ENCODE measurements at places on chromosomes 4 and X.
A peak's percentile ranks its signal among the peaks of the same experiment; 100 is the strongest.

DNA sequence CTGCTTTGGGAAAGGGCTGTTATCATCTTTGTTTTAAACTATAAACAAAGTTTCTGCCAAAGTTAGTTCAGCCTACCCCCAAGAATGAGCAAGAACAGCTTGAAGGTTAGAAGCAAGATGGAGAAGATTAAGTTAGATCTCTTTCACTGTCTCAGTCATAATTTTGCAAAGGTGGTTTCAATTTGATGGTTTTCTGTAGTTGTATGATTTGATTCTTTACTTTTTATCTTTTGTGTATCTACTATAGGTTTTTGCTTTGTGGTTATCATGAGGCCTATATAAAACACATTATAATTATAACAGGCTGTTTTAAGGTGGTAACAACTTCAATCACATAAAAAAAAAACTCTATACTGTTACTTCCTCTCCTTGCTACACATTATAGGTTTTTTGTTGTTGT lies 35.4 kb upstream of the ALG13 start:
- no peak for DNase-seq

DNA sequence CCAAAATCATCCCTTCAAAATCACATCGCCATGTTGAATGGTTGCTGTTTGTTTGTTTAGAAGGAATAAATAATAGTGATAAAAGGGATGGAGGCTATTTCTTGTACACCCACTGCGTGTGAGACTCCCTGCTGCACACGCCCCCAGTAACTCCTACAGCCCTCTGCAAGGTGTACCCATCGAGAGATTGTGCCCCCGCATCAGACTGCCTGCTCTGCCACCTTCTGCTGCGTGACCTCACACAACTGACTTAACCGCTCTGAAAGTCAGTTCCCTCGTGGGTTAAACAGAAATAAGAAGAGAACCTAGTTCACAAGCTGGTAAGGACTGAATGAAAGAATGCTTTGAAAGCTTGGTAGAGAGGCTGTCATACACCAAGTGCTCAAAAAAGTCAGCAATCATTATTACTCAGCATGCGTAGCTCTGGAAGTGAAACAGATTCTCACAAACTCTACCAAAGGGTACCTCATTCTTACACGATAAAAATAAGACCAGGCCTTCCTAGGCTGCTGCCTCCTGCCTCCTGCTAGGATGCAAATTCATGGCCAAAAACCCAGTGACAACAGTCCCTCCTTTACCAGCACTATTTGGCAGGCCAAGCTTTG lies 147.1 kb downstream of the CPEB2 start:
- no peak for DNase-seq

GRCh38 chrX:12245650-12246645 lies 107.7 kb downstream of the FRMPD4 start:
- DNase-seq, result no peak

- DNase-seq, result no peak
Measured at GRCh38 chr4:79050541-79050880, 111.3 kb upstream of the PAQR3 start.

DNA sequence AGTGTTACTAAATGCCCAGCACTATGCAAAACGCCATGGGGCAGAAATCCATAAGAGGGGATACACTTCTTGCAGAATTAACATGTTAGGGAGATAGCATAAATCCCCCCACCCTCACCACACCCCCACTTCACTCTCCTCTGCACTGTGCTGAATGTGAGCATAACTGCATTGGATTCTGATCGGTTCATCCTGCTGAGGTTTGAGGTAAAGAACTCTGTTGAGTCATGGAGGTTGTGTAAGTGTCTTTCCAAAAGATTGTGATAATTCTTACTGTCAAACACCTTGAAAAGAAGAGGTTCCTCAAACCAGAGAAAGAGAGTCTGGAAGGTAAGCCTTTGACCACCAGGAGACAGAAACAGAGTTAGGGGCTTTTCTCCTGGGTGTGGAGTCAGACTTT lies 43.6 kb downstream of the RBM47 start:
- DNase-seq, result no peak

DNA sequence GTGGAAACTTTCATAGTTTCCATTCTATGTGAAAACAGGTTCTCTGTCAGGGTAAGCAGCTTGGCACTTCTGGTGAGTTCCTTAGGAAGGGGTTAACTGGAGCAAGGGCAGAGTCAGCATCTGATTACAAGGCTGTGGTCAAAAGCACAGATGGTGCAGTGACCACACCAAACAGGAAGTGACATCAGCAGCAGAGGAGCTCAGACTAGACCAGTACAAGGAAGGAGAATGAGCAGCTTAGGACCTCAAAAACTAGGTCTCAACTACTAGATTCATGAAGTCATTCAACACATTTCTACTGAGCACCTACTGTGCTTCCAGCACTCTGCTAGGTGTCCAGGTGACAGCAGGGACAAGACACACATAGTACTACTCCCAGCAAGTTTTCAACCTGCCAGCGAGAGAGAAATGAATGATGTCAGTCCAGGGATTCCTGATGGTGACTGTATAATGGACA lies 130.2 kb downstream of the AMELX start:
- no peak for DNase-seq

GRCh38 chr4:20418861-20419451 lies 167.3 kb downstream of the SLIT2 start:
- no peak for DNase-seq

- peak; percentile 53 for DNase-seq
Measured at GRCh38 chrX:70262952-70263567, 3.1 kb upstream of the P2RY4 start.

- no peak for DNase-seq
Measured at GRCh38 chrX:9317176-9317575, 147.7 kb upstream of the TBL1X start.

- DNase-seq, result no peak
Measured at GRCh38 chr4:1360423-1361283, 13.6 kb downstream of the UVSSA start.

DNA sequence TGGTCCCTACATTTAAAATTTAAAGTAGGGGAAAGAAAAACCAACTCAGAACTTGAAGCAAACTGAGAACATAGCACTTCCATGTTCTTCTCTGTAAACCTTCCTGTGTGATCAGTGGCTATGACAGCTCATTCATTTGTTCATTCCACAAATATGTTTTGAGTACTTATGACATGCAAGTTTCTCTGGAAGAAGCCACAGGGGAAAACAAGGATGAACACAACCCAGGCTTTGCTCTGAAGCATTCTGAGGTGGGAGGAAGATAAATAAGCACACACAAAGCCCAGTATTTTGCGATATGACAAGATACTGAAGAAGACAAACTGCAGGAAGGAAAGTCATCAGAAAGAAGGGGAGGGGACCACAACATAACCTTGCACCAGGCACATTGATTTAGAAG lies 96.4 kb downstream of the CHIC2 start:
- DNase-seq, result no peak

- no peak for DNase-seq
Measured at GRCh38 chr4:165440415-165441158, 61.8 kb downstream of the CPE start.

GRCh38 chr4:178871476-178871875 lies 1429.2 kb upstream of the AGA start:
- DNase-seq, result no peak

- DNase-seq, result no peak
Measured at GRCh38 chr4:139745111-139745639, 79.6 kb downstream of the MGST2 start.

DNA sequence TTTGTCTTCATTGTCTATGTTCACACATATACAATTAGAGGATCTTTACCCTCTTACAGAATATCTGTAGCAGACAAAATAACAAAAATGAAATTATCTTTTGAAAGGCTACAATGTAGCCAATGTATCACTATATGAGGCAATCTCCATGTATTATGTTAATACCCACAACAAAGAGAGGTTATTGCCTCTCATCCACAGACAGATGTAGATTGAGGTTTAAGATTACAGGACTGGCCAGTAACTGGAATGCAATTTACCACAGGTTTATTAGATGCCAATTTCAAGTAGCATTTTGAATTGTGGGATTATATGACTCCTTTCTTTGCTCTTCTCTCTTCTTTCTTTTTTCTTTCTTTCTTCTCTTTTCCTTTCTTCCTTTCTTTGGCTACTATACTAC lies 242.6 kb downstream of the ANKRD50 start:
- DNase-seq, result no peak

DNA sequence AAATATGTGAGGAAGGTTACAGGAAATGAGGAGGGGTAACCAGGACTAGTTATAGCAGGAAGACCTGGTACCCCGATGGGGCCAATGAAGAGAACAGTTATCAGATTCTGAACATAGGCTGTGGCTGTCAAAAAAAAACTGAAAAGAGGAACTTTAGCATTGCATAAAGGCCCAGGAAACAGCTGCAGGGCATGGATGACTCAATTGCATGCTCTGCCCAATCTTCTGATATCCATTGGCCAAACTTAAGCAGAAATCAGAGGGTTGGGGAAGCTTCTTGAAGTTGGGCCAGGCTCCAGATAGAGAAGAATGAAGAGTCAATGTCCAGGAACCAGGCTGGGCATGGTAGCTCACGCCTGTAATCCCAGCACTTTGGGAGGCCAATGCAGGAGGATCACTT lies 1222.4 kb upstream of the PRKX start:
- no peak for DNase-seq

- no peak for DNase-seq
Measured at GRCh38 chrX:122055979-122056715, 1008.7 kb downstream of the GLUD2 start.

GRCh38 chrX:122787231-122787630 lies 396.8 kb upstream of the GRIA3 start:
- no peak for DNase-seq

- no peak for DNase-seq
Measured at GRCh38 chr4:155809835-155810234, 51.0 kb downstream of the GUCY1B1 start.

- DNase-seq, result no peak
Measured at GRCh38 chr4:109434007-109434971, 674 bp downstream of the SEC24B start.

DNA sequence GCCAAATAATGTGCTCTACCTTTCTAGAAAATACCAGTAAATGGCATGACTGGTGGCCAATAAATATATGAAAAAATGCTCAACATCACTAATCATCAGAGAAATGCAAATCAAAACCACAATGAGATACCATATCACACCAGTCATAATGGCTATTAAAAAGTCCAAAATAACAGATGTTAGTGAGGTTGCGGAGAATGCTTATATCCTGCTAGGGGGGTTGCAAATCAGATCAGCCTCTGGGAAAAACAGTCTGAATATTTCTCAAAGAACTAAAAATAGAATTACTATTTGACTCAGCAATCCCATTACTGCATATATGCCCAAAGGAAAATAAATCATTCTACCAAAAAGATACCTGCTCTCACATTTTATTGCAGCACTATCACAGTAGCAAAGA lies 115.1 kb downstream of the RASGEF1B start:
- no peak for DNase-seq

- DNase-seq, result no peak
Measured at GRCh38 chrX:107773206-107773605, 2.4 kb downstream of the TSC22D3 start.

- DNase-seq, result no peak
Measured at GRCh38 chrX:153521034-153521433, 3.6 kb downstream of the ATP2B3 start.

DNA sequence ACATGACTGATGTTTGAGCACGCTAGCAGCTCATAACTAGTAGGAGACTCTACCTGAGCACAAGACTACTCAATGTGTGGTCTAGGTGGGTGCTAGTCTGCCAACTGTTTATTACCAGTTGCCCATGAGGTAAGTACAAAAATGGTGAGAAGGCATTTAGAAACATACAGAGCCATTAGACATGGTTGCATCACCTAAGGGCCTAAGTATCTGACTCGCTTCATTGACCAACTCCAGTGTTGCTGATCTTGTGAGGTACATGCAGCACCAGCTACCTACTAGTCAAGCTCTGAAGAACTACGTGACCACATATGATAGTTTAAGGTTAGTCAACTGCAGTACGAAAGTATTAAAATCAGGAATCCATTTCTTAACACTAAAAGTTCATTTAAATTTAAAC lies 39.9 kb downstream of the APBB2 start:
- no peak for DNase-seq

- no peak for DNase-seq
Measured at GRCh38 chrX:106171293-106171820, 3.3 kb downstream of the PWWP3B start.

- no peak for DNase-seq
Measured at GRCh38 chrX:148043271-148043855, 62.2 kb downstream of the FMR1NB start.

- DNase-seq, result no peak
Measured at GRCh38 chr4:120317713-120318112, 251.1 kb upstream of the MAD2L1 start.

GRCh38 chrX:120517936-120518335 lies 42.8 kb downstream of the CUL4B start:
- no peak for DNase-seq

DNA sequence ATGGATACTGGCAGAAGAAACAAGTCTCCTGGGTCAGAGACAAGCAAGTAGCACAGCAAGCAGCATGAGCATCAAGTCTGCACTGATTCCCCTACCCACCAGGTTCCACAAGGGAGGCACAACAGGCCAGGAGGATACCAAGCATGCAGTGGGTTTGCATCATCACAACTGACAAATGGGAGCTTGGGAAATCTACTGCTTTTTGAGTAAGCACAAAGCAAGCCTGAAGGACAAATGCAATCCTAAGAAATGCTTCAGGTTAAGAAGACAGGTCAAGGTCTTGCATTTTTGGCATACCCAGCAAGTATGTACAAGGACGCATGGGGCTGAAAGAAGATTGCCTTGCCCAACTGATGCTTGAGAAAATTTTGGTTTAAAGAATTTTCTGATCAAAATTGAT lies 279.6 kb downstream of the PDGFC start:
- no peak for DNase-seq

- no peak for DNase-seq
Measured at GRCh38 chr4:156128616-156129015, 174.9 kb upstream of the CTSO start.

GRCh38 chr4:7887436-7887835 lies 52.2 kb downstream of the AFAP1 start:
- no peak for DNase-seq

GRCh38 chrX:16916561-16916960 lies 29.9 kb upstream of the REPS2 start:
- DNase-seq, result no peak

GRCh38 chr4:36609661-36610060 lies 328.2 kb downstream of the DTHD1 start:
- DNase-seq, result no peak

GRCh38 chr4:41796545-41797210 lies 48.2 kb upstream of the PHOX2B start:
- no peak for DNase-seq

GRCh38 chr4:139963708-139964107 lies 190.3 kb downstream of the MAML3 start:
- DNase-seq, result no peak

GRCh38 chr4:67198727-67199126 lies 346.6 kb downstream of the CENPC start:
- DNase-seq, result no peak

DNA sequence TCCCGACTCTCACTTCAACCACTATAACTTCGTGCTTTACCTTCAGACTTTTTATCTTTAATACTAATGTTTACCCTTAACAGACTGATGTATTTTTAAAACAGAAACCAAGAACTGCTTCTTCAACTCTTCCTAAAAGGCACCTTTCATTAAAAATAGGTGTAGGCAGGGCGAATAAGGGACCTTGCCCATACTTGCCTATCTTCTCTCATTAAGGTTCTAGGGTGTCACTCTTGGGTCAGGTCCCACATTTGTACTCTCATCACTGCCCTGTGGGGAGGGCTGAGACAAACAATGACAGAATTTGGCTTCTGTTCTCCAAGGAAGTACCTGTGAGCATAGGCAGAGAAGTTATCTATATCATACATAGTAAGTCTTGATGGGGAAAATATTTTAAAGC lies 69.7 kb downstream of the ANKRD50 start:
- no peak for DNase-seq
